ENCODE measurements at places on chromosomes 1 and 21.

DNA sequence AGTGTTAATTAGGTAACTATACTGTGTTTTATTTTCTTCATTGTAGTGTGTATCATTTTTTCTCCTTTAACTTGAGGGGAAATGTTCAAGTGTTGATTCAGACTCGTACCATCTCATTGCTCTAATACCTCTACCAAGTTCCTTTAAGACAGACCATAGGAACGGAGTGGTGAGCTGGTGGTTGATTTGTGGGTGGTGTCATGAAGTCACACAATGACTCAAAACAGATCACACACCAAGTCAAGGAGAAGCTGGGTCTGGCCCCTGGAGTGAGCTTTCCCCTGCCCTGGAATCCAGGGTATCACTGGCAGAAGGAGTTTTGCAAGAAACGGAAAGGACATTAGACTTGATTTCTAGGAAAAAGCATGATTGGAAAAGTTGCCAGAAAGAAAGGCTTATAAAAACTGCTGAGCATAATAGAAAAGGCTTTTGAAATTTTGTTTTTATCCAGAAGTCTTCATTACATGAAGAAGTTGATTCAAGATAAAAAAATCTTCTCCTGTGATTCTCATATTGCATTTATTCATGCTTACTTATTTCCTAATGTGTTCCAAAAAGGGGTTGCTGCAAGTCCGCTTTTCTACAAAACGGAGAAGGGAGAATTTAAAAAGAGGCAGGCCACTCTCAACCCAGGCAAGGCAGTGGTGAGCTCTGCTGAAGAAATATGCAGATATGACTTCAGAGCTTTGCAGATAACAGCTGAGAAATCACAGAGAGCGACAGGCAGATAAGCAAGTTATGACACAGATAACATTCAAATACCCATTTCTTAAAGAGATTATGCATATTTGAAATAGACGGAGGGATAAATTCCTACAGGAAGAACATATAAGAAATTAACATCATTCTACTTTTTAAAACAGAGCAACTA is 79.7 kb downstream of the TBX19 start:
- DNase-seq: no peak

DNA sequence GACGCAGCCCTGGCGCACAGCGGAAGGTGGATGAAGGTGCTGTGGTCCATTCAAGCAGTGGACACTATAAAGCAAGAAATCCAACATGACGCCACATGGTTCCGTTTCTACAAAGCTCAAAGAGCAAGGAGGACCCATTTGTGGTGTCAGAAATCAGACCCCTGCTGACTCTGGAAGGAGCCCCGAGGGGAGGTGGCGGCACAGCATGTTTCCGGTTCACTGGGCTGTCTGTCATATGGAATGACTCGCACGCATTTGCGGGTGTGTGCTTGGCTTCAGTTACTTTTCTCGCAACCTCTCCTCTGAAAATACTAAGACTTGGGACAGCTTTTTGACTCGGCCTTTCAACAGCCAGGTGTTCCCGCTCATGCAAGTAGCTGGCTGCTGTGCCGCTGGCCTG is 29.1 kb upstream of the LRRC47 start:
- DNase-seq: no peak

GRCh38 chr1:206583707-206584648 is 28.3 kb downstream of the EIF2D start:
- peak; percentile 88 for DNase-seq

DNA sequence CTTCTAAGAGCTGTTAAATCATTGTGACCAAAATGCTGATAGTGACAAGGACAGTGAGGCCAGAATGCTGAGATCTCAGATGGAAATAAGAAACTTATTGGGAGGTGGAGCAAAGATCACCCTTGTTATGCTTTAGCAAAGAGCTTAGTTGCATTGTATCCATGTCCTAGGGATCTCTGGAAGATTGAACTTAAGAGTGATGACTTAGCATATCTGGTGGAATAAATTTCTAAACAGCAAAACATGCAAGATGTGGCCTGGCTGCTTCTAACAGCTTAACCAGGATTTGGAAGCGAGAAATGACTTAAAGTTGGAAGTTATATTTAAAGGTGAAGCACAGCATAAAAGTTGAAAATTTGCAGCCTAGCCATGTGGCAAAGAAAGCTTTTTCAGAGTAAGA is 7.7 kb downstream of the NTMT2 start:
- no peak for DNase-seq

DNA sequence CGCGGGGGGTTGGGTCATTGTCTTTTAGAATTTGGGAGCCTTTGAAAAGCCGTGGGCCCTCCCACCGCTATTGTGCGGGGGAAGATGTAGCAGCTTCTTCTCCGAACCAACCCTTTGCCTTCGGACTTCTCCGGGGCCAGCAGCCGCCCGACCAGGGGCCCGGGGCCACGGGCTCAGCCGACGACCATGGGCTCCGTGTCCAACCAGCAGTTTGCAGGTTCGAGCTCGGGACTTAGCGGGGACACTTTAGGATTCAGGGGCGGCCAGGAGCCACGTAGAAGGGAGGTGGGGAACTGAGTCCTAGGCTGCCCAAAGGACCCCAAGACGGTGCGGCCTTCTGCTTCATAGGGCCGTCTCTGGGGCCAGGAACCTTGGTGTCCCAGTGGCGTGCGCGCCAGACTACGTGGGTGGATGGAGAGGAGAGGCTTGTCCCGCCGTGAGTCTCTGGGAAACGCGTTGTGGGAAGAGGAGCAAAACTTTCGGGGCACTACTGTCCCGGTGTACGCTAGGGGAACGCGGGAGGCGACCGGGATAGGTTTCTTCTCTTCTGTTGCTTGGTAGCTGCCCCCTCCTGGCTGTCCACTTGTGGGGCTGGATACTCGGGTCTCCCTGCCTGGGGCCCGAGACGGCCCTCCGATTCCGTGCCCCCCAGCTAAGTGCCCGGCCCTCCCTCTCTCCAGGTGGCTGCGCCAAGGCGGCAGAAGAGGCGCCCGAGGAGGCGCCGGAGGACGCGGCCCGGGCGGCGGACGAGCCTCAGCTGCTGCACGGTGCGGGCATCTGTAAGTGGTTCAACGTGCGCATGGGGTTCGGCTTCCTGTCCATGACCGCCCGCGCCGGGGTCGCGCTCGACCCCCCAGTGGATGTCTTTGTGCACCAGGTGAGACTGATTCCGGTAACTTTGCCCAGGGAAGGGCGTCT is at the start of gene LIN28A:
TSS of gene LIN28A (plus strand) at position 112 of the 918 bp plus-strand sequence. CDS start at position 187, 75 bp downstream.
- DNase-seq: no peak

DNA sequence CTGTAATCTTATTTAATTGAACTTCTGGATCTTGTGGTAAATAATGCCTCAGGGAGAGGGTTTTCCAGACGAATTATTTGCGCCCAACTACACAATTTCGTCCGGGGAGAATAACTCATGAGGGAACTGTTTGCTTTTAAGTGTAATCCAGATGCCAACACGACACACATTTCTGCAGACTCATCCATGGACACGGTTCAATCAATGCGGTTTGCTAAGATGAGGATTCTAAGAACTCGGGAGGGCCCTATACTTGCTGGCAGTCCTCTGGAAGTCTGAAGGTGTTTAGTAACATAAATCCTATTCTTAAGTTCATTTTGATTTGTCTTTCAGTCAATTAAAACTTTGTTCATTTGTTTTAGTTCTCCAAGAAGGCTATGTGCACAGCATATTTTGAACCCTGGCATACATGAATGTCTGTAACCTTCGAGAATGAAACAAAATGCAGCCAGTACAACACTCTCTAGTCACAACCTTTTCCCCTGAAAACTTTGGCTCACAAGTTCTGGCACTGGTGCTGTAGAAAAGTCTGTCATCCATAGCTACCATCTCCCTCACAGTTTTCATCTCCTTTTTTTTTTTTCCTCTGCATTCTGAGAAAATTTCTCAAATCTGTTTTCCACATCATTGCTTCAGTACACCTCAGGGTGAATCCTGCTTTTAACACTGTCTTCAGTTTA is 38.8 kb downstream of the DIPK1A start:
- DNase-seq: no peak

DNA sequence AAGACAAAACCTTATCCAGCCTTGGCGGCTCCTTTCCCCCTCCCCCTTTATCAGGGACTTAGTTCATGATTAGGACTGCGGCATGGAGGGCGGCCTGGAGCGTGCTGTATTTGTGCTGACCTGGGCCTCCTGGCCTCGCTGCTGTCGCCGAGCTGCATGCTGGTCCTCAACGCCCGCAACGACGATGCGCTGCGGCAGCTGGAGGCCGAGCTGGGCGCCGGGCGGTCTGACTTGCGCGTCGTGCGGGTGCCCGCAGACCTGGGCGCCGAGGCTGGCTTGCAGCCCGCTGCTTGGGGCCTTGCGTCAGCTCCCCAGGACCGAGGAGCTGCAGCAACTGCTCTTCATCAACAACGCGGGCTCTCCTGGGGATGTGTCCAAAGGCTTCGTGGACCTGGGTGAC is 70.9 kb downstream of the TM2D1 start:
- DNase-seq: no peak

DNA sequence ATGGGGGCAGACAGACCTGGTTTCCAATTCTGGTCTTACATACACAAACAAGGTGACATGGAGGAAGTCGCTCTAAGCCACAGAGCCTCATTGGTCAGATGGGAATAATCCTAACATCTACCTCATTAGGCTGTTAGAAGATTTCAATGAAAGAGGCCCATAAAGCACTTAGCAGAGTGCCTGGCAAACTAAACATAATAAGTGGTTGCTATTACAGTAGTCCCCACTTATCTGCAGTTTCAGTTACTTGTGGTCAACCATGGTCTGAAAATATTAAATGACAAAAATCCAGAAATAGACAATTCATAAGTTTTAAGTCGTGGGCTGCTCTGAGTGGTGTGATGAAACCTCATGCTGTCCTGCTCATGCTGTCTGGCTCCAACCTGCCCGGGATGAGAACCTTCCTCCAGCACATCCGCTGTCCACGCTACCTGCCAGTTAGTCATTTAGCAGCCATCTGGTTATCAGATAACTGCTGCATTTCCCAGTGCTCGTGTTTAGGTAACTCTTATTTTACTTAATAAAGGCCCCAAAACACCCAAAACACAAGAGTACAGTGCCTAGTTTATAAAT is 112.3 kb downstream of the DDX20 start:
- DNase-seq: no peak

DNA sequence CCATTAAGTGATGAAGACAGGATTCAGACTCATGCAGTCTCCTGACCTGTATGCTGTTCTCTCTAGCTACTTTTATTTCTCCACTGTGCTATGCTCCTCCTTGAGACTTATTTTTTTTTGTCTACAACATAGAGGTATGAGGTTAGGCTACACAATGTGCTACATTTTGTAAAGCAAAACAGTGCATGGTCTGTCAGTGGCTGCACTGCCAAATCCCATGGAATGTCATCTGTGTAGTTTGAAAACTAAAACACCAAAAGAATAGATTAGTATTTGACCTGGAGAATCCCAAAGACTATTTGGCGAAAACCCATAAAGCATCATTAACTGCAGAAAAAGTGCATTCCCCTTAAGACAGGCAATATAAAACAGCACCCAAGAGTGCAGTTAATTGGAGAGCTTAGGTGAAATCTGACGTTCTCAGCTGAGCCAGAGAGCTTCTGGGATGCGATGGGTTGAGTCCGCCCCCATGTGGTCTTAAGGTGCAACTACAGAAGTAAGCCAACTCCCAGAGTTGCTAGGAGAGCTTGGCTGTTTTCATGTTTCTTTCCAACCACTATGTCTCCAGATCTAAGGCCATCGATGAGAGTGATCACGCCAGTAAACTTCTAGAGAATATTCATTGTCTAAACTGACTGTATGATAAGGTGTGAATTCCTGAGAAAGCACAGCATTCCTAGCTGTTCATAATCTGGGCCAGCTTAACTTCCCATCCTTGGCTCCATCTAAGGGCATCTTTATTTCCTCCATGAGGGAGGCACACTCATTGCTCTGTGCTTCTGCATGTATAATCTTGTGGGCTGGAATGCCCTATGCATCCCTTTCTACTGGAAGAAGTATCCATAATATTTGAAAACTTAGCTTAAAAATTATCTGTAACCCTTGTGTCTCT is 20.7 kb upstream of the CYP2J2 start:
- peak; percentile 52 for DNase-seq

GRCh38 chr1:186996816-186997215 is 168.1 kb downstream of the PLA2G4A start:
- no peak for DNase-seq

DNA sequence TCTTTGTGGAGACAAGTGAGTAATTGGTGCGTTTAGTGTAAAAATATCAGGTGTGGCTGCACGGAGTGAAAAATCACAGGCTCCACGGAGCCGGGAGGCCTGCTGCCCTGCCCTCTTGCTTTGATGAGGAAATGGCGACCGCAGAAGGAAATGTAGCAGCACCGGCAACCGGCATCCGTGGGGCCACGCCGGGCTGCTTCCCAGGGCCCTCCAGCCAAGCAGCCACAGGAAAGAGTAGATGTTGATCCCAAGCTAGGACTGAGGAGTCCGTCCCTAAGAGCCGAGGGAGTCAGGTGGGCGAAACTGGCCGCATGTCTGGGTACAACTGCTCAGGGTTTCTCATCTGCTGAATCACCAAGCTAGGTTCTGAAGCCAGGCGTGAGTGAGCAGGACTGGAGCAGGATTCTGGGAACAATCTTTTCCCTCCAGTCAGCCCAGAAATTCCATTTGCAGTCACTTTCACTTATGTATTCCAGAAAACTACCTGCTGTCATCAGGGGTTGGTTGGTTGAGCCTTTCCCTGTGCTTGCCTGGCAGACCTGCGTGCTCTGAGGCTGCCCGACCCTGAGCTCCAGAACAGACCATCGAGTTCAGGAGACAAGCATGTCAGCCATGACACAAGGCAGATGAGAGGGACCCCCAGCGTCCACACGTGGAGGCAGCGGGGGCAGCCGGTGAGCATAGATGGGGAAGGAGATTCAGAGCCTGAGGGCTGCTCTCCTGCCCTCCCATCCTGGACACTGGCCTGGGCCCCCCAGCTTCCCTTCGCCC is 5.8 kb upstream of the ITGB2 start:
- peak; percentile 65 for DNase-seq

DNA sequence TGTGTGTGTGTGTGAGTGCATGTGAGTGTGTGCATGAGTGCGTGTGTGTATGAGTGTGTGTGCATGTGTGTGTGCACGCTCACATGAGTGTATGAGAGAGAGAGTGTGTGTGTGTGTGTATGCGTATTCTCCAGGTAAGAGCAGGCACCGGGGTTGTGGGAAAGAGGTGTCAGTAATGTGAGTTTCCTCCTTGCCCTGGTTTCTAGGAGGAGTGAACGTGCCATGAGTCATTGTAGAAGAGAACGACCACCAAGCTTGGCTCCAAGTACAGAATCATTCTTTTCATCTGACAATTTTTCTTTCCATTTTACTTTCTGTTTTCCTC is 79.1 kb downstream of the POFUT2 start:
- no peak for DNase-seq

GRCh38 chr1:2644171-2644570 is 11.4 kb upstream of the MMEL1 start:
- DNase-seq: no peak

GRCh38 chr1:21323091-21323490 is 32.8 kb upstream of the ECE1 start:
- no peak for DNase-seq

- no peak for DNase-seq
Observed at GRCh38 chr1:224149709-224150108, 33.3 kb upstream of the DEGS1 start.

GRCh38 chr1:16267690-16268180 is 30.8 kb upstream of the CPLANE2 start:
- no peak for DNase-seq

Data from CD4-positive, alpha-beta T cell treated with Interleukin-10 for 1 hour (primary cell).